Brain microvascular endothelial cell (primary cell): ENCODE measurements at places on chromosomes 3 and 15.

DNA sequence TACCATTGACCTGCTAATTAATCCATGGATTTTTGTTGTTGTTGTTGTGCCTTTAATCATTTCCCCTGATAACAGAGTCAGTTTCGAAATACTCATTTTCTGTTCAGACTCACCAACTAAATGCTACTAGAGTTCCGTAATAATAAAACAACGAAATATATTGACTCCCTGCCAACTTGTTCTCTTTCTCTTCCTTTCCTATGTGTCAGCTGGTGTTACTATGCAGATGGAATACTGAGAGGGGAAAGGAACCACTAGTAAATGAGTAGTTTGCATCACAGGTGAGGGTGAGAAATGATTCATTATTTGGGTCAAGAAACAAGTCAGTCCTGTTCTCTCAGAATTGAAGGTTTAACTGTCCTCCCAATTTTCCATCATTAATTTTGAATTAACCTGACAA is 1027.3 kb downstream of the TUSC7 start:
- no peak for DNase-seq

GRCh38 chr3:186516646-186517045 is 27.5 kb downstream of the CRYGS start:
- no peak for DNase-seq

DNA sequence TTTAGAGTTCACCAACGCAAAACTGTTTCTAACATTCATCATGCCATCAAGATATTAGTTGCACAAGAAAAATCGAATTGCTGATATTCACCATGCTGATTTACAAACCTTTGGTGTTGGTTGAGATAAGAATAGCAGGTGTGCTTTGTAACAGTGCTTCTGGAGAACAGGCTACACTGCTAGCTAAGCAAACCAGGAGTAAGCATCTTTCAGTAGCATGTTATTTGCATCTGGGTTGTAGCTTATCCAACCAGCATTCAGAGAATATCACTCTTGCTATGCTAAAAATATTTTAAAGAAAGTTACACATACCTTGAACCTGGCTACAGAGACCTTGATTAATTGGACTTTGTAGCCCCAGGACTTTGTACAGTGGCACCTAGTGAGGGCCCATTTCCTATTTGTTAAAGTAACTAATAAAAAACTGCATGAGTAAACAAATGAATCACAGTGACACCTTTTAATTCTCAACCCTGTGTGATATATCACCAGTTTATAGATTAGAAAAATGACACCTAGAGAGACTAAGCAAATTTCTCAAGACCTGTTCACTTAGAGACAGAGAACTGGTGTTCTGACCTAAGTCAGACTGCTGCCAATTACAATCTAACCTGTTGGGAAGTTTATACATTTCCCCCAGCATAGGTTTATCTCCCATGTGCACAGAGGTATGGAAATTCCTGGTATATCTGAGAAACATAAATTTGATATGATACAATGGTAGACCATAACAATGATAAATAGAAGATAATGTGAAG is 435.5 kb upstream of the TGFBR2 start:
- DNase-seq, result no peak

DNA sequence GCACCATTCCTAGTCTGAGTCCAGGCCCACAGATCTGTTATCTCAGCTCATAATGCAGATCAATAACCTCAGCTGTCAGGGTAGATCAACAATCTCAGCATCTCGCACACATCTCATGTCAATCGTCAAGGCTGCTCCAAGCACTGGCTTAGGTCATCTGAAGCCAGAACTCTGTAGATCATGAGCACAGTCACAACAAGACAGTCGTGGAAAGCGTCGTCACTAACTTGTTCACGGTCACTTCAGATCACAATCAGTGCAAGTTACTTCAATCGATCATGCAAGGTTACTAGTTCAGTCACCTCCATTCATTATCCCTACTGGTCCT is 71.8 kb downstream of the RBPMS2 start:
- no peak for DNase-seq

- no peak for DNase-seq
These were observed 204.3 kb upstream of the UBE3A start for GRCh38 chr15:25643120-25643519.

GRCh38 chr15:71312731-71313460 is 197.6 kb downstream of the THSD4 start:
- DNase-seq, result no peak

GRCh38 chr3:170632780-170633179 is 46.9 kb upstream of the SLC7A14 start:
- DNase-seq, result no peak

DNA sequence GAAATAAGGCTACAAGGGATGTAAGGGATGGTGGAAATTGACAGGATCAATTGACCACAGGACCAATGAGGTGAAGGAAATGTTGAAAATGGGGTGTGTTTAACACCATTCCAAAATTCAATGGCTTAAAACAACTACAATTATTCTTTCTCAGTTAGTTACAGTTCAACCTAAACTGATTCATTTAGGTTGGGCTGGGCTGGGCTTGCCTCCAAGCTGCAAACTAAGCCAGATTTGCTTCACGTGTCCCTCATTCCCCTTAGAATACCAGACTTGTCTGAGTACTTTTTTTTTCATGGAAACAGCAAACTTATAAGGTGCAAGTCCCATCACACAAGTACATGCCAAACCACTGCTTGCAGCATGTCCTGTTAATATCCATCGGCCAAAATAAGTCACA is 280.1 kb downstream of the NEK10 start:
- no peak for DNase-seq

DNA sequence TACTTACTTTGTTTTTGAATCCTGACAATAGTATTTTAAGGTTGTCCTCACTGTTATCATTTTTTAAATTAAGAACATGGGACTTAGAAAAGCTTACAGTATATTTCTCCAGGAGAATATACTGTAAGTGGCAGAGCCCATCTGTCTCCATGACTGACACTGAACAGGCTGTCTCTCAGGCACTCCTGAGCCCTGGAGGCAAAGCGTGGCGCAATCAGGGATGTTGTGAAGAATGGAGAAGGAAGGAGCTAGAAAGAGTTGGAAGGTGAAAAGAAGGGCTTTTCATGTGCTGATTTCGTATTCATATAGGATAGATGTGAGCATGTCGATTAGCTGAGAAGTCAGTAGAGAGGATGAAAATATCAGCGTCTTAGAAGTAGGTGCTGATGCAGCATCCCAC is 41.5 kb downstream of the FGF12 start:
- no peak for DNase-seq

DNA sequence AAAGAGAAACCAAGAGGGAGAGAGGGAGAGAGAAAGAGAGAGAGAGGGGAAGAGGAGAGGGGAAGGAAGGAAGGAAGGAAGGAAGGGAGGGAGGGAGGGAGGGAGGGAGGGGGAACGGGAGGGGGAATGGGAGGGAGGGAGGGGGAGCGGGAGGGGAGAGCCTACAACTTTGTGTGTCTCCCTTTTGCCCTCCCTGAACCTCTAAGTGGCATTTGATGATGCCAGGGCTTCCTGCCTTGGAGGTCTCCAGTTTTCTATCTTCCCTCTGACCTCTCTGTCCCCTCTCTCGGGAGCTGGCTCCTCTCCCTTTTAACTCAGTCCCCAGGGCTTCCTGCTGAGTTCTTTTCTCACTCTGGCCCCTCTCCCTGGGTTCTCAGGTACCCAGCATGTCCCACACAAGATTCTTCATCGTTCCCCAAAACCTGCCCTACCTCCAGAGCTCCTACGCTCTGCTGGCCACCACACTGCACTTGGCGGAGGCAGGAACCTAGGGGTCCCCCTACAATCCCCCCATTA is 12.5 kb upstream of the FAM174B start:
- no peak for DNase-seq

- DNase-seq, result no peak
These were observed 478.0 kb upstream of the ATP11B start for GRCh38 chr3:182315313-182315712.

DNA sequence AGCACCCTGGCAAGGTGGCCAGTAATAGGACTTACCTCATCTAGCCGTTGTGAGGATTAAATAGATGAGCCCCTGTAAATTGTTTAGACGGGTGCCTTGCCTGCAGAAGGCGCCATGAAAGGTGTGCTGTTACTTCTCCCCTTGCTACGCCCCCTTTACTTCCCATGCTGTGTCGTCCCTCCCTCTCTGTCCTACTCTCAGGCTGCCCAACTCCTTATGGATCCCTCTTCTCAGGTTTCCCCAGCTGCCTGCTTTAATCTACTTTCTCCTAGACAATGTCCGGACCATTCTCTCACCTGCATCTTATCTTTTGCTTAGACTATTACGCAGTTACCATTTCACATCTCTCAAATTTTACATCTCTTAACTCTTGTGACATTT is 1.7 kb upstream of the FBXW12 start:
- no peak for DNase-seq

DNA sequence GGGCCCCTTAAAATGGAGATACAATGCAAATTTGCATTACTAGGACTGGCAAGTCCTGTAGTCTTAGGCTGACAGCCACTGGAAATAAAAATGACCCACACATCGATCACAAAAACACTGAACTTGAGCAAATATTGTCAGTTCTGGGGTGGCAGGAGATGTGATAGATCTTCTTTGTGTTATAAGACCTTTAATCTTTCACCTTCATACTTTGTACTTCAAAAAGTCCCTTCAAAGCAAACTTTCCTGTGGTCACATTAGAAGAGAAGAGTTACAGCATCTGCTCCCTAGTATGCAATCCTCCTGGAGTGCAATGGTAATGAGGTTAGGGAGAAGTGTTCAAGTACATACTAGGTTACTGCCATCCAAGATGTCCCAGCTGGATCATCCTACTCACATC is 149.4 kb upstream of the KCNMB2 start:
- DNase-seq, result no peak

DNA sequence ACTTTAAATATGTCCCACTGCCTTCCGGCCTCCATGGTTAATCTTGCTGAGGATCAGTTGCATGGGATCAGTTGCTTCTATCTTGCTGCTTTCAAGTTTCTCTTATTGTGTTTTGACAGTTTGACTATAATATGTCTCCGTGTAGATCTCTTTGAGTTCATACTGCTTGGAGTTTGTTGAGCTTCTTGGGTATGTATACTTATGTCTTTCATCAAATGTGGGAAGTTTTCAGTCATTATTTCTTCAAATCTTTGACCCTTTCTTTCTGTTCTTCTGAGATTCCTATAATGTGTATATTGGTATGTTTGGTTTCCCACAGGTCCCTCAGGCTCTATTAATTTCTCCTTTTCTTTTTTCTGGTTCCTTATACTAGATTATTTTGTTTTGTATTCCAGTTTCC is 30.8 kb downstream of the PCCB start:
- DNase-seq, result no peak

GRCh38 chr3:189967254-189967865 is 153.3 kb downstream of the P3H2 start:
- peak; percentile 52 for DNase-seq
